Femur (tissue), 1 donor: ENCODE measurements at places on chromosomes 3 and 15.
A peak's percentile ranks its signal among the peaks of the same experiment; 100 is the strongest.

DNA sequence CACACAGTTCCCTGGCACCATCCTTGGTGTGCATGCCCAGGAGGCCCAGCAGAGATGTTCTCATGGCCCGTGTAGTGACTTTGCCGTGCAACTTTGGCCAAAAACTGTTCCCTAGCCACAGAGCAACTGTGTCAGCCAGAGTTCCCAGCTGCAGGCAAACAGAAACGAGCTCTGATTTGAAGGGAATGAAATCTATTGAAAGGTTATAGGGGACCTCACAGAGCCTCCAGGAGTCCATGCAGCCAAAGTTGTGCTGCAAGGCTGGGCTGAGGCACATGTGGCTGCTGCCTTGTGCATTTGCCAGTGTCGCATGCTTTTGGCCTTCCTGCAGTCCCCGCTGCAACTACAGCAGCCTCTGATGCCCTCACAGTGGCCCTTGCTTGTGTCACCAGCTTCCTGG, 70.5 kb downstream of the PLXNA1 start:
- no peak for DNase-seq

GRCh38 chr3:132773071-132773619, 50.9 kb upstream of the NPHP3 start:
- no peak for DNase-seq

- DNase-seq, result no peak
Measured at GRCh38 chr3:146590521-146590920, 14.6 kb downstream of the PLSCR5 start.

DNA sequence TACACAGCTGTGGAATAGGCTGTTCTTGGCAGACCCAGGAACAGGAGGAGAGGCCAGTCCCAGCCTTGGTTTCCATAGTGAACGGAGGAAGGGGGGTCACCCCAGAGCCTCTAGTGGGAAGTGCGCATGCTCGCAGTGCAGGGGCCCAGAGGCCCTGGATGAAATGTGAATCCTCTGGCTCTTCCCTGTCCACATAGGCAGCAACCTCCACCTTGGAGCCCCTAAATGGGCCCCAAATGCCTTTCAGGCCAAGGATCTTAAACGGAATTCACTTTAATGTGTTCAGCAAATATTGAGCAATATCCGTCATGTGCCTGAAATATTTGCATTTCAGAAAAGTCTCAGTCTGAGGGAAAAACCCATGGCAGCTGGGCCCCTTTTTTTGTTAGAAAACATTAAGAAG, 3.3 kb upstream of the NDN start:
- DNase-seq, result peak; percentile 94

DNA sequence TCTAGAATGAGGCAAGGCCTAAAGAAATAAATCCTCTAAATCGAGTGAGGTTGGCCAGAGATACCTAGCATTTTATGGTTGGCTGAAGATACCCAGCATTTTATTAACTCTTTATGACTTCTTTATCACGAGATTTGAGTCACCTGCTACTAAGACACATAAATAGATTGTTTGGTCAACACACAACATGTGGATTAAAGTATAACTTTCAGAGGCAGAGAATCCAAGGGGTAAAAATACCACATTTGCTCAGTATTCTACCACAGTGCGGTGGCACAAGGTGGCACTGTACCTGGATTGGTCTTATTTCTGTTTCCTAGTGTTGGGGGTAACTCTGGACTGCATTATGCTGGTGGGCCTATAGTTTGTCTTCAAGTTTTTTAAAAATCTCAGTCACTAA, 27.0 kb upstream of the VILL start:
- DNase-seq, result no peak

DNA sequence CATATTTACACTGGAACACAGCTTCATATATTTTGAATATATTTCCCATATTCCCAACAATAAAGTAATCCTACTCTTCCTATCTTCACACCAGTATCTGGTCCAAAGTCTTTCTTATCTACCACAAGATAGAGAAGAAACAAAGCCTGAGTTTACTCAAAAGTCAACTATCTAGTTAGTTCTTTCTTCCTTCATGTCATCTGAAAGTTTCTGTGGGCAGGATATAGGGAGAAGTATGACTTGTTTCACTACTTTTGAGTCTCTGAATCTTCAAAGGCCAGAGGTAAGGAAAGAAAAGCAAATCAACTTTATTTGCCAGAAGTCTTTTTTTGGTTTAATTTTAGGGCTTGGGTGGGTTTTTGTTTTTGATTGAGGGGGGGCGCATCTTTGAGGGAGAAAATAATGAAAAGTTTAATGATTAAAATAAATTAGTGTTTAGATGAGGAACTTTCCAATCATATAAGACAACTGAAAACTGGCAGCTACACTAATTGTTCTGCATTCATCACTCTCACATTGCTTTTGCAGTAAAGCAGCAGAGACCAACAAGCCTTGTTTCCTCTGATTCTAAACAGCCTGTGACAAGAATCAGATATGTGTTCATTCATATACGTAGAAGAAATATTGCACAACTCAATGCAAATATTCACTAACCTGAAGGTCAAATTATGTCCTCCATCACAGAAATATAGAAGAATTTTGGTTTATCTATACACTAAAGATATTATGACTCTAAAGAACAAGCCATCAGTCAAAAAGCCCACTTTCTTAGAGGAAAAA, 421.4 kb downstream of the SHQ1 start:
- no peak for DNase-seq

DNA sequence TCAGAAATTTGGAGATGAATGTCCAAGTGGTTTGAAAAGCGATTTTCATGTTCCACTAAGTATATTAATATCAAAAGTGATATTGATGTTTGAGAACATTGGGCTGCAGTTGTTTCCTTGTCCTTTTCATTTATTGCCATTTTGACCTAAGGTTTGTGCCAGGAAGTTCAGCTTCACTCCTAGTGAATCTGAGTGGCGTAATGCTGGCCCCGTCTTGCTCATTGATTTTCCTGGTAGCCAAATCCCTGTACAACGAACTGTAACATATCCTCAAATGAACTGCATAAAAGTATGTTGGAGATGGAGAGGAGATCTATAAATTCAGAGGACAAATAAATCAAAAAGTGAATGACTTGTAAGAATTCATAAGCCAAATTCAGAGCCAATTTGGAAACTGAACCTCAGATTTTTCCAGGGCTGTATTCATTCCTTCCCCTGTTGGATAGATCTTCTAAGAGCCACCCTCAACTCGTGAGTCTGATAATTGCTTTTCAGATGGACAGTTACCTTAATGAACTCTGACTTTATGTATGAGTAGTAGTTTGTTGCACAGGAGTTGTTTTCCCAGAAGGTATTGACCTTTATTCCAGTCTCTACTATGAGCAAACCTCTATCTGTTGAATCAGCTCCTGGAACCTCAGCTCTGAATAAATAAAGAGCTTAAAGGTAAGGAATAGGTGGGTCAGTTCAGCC, 72.8 kb downstream of the ITPR1 start:
- no peak for DNase-seq
